Lung (tissue), 17 donors: ENCODE measurements at places on chromosomes 13 and 19.

- peak; percentile 63 for DNase-seq
Measured at GRCh38 chr19:1864480-1865171, 1.2 kb upstream of the KLF16 start.

DNA sequence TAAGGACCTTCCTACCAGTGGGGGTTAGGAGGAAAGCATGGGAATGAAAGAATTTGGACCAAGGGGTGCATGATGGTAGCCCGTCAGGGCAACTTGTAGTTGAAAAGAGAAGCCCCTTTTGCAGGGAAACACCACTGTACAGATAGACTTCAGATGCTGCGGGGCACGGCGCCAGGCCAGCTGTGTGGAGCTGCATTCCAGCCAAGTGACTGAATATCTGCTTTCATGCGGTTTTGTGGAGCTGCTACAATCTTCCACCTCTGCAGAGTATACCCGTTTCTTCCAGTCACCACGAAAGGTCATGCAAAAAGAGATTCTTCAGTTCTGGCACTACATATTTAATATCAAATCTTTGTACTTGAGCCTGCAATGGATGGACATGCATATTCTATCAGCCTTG is 104.7 kb downstream of the RGCC start:
- peak; percentile 94 for DNase-seq

DNA sequence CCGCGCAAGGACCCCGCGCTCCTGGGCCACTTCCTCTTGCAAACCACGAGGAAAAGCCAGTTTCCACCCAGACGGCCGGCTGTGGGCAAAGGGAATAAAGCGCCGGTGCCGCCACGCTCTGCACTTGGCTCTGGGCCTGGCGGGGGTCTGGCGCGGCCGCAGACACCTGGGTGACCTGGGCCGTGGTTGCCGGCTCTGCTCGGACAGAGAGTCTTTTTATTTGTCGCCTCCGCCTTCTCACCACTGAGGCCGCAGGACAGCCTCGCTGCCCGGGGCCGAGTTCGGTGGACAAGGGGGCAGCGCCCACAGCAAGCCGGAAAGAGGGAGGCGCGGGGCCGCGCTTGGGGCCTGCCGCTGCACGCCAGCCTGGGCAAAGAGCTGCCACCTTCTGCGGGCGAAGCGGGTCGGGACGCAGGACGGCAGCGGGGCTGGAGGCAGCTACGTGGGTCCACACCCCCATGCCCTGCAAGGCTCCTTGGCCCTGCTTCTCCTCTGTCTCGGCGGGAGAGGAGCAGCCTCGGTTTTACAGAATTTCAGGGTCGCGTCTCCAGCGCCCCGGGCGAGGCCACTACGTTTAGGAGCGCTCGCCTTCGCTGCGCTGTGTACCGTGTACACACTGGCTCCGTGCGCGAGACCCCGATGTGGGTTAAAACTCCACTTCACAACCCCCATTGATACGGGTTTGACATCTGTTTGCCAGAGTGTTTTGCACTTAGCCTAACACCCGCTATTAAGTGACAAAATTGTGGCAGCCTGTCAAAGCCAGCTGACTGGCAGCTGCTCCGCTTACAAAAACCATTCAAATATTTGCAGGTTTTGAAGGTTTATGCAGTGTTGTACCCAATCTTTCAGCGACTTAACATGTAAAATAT is 13.0 kb upstream of the SOX1 start:
- no peak for DNase-seq

- no peak for DNase-seq
Measured at GRCh38 chr13:33230178-33230881, 55.2 kb downstream of the STARD13 start.

GRCh38 chr19:51610576-51610975 is 19.6 kb downstream of the SIGLEC5 start:
- DNase-seq = no peak

GRCh38 chr13:98401934-98402333 is 175.0 kb downstream of the STK24 start:
- no peak for DNase-seq

- DNase-seq = no peak
Measured at GRCh38 chr19:6828698-6829633, 56.5 kb downstream of the VAV1 start.

- no peak for DNase-seq
Measured at GRCh38 chr19:35015954-35016351, 14.3 kb upstream of the SCN1B start.

GRCh38 chr19:29079356-29080032 is 133.5 kb downstream of the UQCRFS1 start:
- DNase-seq = no peak

DNA sequence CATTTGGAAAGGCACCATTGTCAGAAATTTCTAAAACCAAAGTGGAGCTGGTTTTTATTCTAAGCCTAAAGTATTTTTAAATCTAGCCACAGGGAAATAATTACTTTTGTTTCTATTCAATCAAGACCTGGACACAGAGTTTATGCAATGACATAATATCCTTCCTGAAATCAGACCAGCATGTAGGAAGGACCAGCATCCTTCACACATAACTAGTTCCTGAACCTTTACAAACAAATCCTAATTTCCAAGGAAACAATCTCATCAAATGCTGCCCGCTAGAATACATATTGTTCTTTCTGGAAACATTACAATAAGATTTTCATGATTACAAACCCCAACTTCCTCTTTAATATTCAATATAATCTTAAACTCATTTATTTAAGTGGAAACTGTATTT is 1.5 kb downstream of the STARD13 start:
- DNase-seq = no peak

- DNase-seq = peak; percentile 54
Measured at GRCh38 chr19:45164577-45165335, 4.0 kb upstream of the NKPD1 start.

DNA sequence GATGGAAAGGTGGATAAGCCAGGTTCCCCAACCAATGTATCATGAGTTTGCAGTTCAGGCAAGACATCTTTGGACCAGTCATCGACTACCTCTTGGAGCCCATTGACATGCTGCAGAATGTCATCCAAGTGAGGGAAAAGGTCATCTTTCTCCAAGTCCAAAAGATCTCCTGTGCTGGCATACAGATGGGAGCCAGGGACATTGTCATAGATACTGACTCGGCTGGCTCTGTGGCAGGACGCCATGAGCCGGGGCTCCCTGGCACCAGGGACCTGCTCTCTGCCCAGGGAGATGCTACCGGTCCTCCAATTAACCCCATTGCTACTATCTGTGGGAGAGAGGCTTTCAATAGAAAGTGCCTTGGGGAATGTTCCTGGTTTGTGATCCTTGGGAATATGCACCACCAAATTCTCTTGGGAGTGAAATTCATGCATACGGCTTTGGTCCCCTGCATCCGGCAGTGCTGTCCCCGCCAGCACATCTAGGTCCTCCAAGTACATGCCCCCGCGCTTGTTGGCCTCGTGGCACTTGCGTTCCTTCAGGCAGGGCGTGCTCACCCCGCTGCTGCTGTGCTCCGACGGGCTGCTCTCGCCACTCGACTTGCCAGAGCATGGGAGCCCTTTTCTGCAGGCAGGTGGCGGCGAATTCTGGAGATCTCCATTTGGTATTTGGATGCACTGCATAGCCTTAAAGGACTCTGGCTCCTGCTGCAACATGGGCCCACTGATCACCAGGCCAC is 113.0 kb downstream of the KL start:
- DNase-seq = no peak

DNA sequence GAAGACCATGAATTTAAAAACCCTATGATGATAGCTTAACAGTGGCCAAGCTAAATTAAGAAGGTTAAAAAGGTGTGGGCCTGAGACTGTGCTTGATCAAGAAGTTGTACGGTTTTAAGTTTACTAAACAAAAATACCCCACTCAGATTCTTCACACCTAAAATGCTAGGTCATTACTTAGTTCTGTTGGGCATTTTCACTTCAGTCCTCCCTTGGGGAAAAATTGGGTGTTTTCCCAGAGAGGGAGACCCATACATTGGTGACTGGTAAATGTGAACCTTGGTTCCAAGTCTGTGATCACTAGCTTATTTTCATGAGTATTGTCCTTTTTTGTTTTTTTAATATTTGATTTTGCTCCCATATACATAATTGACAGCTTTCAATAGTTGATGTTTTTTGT is 44.4 kb downstream of the MTUS2 start:
- no peak for DNase-seq

DNA sequence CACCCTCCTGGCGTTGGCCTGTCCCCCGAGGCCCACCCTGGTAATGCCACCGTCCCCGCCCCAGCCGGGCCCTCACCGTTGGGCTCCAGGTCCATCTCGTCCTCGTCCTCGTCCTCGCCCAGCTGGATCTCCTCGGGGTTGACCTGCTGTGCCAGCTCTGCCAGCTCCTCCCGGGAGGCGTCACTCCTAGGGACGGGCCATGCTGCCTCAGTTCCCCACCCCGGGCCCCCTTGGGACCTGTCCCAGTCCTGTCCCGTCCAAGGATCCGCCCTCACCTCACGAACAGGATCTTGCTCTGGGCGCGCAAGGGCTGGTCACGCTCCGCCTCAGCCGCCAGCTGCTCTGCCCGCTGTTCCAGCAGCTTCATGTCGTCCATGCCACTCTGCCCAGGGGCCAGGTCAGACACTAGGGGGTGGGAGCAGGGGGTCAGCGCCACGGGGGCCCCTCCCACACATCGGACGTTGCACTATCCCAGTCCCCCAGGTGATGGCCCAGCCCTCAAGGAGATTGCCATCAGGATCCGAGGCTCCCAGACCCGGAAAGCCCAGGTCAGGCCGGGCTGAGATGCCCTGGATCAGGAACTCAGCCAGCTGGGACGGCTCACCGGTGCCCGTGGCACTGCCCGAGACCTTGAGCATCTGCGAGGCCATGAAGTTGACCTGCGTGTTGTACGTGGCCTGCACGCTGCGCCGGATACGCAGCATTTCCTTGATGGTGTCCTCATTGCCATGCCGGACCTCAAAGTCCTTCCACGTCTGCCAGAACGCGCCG is 9.5 kb downstream of the XAB2 start:
- DNase-seq = no peak

DNA sequence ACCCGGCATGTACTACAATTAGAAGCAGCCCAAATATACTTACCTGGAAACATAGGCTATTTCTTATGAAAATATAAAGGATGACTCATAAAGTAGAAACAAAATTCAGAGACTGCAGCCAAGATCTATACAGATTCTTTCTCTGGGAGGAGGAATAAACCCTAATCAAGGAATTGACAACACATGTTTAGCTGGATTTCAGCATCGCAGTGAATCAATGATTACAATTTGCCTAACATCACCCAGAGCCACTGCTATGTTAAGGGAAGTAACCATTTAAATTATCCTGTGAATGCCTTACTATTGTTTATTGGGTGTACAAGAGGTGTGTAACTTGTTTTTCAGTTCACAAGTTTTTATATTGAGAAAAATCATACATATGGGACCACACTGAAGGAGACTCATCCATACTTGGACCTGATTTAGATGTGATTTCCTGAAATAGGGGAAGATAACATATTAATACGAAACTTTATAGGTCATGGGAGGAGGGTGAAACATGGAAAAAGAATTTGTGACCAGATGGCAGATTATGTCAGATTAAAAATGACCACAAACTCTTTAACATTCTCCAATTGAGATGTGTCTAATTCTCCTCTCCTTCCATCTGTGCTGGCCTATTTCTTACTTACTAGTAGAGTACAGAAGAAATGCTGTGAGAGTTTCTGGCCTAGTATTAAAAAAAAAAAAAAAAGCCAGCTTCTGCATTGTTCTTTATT is 1168.4 kb downstream of the SLITRK1 start:
- no peak for DNase-seq

GRCh38 chr13:39038569-39039030 is 344 bp downstream of the NHLRC3 start:
- no peak for DNase-seq

- no peak for DNase-seq
Measured at GRCh38 chr13:37632294-37632693, 33.7 kb upstream of the POSTN start.

GRCh38 chr13:28058866-28059613 is 41.3 kb downstream of the FLT3 start:
- peak; percentile 2 for DNase-seq

GRCh38 chr13:99015606-99016490 is 38.0 kb upstream of the DOCK9 start:
- no peak for DNase-seq

GRCh38 chr13:91400063-91400399 is 1.6 kb downstream of the GPC5 start:
- no peak for DNase-seq

GRCh38 chr19:12847159-12848139 is 9.1 kb downstream of the MAST1 start:
- DNase-seq = peak; percentile 88

- no peak for DNase-seq
Measured at GRCh38 chr13:101424381-101425155, 8.3 kb upstream of the NALCN start.

- no peak for DNase-seq
Measured at GRCh38 chr13:108168929-108169328, 46.4 kb downstream of the LIG4 start.

- DNase-seq = no peak
Measured at GRCh38 chr19:34669305-34669704, 7.7 kb downstream of the SCGB2B2 start.

DNA sequence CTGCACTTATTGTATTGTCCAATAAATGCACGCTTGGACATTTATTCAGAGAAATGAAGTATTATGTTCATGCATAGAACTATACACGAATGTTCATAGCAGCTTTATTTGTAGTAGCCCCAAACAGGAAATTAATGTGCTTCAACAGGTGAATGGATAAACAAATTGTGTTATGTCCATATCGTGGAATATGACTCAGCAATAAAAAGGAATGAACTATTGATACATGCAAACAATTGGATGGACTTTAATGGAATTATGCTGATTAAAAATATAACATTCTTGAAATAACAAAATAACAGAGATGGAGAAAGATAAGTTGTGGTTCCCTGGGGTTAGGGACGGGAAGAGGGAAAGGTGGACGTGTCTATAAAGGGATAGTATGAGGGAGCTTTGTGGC is 65.9 kb downstream of the GPC5 start:
- no peak for DNase-seq

DNA sequence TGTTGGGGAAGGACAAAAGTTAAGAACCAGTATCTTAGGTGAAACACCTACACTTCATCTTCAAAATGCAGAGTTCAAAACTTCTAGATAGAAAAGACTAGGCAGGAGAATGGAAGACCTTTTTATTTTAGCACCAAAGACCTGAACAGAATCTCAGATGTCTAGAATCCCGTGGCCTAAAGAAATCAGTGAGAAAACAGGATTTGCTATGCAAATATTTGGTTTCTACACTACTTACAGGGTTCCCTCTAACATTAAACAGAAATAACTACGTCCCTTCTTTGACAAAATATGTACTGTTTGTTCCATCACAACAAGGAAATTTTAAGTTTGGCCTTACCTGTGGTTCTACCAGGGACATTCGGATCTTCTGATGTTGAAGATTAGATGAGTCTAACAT is 21.5 kb downstream of the DIS3 start:
- no peak for DNase-seq
